ENCODE measurements at places on chromosomes 1 and 21. TPM values are rescaled to one million over a fixed set of nuclear protein-coding genes. Genes with fewer than 3 reads are reported as not detected.

The KCNJ15 gene
- total RNA-seq, result 2.6 TPM

The TMEM200B gene
- total RNA-seq, result 4.7 TPM

The CACNA1S gene
- total RNA-seq, result not detected

The LCE2A gene
- not detected for total RNA-seq

The CD1C gene
- not detected for total RNA-seq
